ENCODE measurements at places on chromosomes 1 and 21. TPM values are rescaled to one million over a fixed set of nuclear protein-coding genes. Genes with fewer than 3 reads are reported as not detected.

DNA sequence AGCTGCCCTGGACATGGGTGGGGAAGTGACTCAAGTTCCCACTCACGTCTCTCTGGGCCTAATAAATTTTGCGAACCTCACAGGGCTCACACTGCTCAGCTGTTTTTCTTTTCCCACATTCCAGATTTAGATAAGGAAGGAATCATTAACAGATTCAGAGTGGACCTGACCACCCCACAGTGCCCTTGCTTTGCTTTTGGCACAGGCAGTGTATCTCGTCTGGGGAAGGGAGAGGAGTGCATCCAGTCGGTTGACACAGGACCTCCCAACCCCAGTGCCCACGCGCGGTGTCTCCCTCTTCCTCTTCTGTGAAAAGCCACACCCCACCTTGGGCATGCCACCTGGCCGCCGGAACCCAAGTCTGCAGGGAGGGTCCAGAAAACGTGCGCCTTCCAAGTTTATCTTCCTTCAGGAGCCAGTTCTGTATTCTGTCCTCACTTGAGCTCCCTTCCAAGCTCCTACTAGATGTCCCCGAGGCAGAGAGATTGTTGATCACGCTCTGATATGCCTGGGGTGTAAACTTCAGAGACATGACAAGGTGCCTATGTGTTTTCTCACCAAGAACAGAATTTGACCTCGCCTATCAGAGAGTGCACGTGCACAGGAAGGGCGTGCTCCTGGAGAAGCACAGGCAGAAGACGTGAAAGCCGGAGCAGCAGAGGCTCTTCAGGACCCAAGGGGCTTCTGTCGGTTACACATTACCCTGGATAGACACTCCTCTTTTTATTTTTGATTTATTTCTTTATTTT lies 9.5 kb upstream of the SLC2A5 start:
- DNase-seq, result no peak
- H3K36me3 ChIP-seq, result no peaks in the 10 kb centered on the region
- peaks cover 15% of the 10 kb centered on the region for H3K4me1 ChIP-seq
- H3K4me3 ChIP-seq, result no peak overlapping the region

DNA sequence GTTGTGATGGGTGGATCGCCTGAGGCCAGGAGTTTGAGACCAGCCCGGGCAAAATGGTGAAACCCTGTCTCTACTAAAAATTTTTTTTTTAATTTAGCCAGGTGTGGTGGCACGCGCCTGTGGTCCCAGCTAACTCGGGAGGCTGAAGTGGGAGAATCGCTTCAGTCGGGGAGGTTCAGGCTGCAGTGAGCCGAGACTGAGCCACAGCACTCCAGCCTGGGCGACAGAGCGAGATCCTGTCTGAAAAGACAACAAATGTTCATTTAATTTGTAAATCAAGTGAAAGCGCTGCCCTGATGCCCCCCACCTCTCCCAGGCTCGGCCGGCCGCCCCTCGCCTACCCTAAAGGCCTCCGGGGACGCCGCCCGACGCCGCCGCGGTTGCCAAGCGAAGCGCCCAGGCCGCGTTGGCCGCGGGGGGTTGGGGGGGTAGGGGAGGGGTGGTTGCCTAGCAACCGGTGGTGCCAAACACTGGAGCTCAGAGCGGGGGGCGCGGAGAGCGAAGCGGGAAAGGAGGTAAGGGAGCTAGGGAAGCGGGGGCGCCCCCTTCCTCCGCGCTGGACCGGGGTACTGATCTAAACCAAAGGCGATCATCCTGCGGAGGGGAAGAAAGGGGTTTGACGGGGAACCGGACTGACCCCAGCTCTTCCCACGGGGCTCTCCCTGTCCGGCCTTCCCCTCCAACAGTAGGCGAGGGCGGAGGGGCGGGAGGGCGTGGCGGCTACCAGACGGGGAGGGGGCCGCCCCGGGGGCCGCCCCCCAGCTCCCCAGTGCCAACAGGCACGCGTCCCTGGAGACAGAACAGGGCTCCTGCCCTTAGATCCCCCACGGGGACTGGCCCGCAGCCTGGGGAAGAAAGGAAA lies at the start of gene TEKT2:
Gene TEKT2 (plus strand): TSS at position 460 of the 862 bp plus-strand sequence. CDS start 828 bp downstream, outside the sequence.
- no peaks in the 10 kb centered on the region for H3K27me3 ChIP-seq
- no peak for DNase-seq
- no peak within 1 kb of the TSS for H3K4me3 ChIP-seq
- H3K36me3 ChIP-seq, result no peaks in the 10 kb centered on the region
- no peak within 1 kb of the TSS for H3K27ac ChIP-seq
- peaks cover 6% of the 10 kb centered on the region for H3K4me1 ChIP-seq

The S100A7 gene
- not detected for total RNA-seq

- no peaks in the 10 kb centered on the region for H3K27me3 ChIP-seq
- no peaks in the 10 kb centered on the region for H3K4me1 ChIP-seq
- DNase-seq, result no peak
- no peak overlapping the region for H3K27ac ChIP-seq
- no peaks in the 10 kb centered on the region for H3K36me3 ChIP-seq
- H3K4me3 ChIP-seq, result no peak overlapping the region
Observed at GRCh38 chr21:20030390-20030789, 967.8 kb upstream of the NCAM2 start.

DNA sequence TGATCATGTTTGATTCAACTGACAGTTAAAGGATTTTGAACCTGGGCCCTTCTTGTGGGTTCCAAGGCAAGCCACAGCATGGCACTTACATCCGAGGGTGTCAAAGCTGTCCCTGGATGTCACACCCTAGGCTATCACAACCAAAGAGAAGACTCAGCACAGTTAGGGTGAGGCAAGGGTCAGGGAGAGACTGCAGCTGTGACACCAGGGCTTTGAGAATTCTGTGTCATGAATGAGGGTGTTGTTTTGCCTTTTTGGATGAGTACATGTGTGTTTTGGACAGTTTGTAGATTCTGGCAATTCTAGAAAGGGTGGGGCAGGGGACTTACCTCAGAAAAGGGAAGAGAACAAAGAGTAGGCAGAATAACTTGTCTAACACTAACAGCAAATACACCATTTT lies 37.8 kb upstream of the ZNF326 start:
- DNase-seq, result peak; percentile 24
- no peak overlapping the region for H3K4me3 ChIP-seq
- H3K27me3 ChIP-seq, result no peaks in the 10 kb centered on the region
- peaks cover 12% of the 10 kb centered on the region for H3K4me1 ChIP-seq
- no peak overlapping the region for H3K27ac ChIP-seq
- H3K36me3 ChIP-seq, result no peaks in the 10 kb centered on the region

The TMIGD3 gene
- not detected for total RNA-seq

DNA sequence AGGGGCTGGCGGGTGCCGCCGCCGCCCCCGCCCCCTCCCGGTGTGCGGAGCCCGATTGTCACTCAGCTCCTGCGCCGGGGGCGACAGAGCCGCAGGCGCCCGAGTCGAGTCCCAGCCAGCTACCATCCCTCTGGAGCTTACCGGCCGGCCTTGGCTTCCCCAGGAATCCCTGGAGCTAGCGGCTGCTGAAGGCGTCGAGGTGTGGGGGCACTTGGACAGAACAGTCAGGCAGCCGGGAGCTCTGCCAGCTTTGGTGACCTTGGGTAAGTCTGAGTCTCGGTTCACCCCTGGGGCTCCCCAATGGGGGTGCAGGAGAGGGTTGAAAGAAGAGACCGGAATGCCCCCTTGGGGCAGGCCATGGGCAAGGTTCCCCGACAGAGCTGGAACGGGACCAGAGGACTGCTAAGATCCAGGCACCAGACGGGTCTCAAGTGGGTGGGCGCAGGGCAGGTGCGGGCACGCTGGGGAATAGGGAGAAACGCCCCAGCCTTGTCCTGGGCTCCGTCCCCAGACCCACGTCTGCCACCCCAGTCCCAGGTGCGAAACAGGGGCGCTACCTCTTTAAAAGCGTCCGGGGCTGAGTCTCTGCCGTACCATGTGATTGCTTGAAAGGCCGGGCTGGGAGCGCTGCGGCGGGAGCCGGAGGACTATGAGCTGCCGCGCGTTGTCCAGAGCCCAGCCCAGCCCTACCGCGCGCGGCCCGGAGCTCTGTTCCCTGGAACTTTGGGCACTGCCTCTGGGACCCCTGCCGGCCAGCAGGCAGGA lies at the start of gene ADORA1:
Gene ADORA1 (plus strand): TSS at position 61 of the 765 bp plus-strand sequence. CDS start 1,116 bp downstream, outside the sequence.
- H3K4me1 ChIP-seq, result no peaks in the 10 kb centered on the region
- no peak within 1 kb of the TSS for H3K27ac ChIP-seq
- peaks cover 19% of the 10 kb centered on the region for H3K27me3 ChIP-seq
- H3K36me3 ChIP-seq, result no peaks in the 10 kb centered on the region

The GPR37L1 gene
- total RNA-seq, result not detected

The DNASE2B gene
- total RNA-seq, result not detected

GRCh38 chr1:5758000-5758858 lies 234.0 kb downstream of the NPHP4 start:
- H3K27ac ChIP-seq, result no peak overlapping the region
- no peaks in the 10 kb centered on the region for H3K36me3 ChIP-seq
- no peaks in the 10 kb centered on the region for H3K4me1 ChIP-seq
- DNase-seq, result no peak
- H3K4me3 ChIP-seq, result no peak overlapping the region

- no peak overlapping the region for H3K27ac ChIP-seq
- DNase-seq, result no peak
- H3K27me3 ChIP-seq, result no peaks in the 10 kb centered on the region
- H3K4me1 ChIP-seq, result no peaks in the 10 kb centered on the region
Observed at GRCh38 chr1:63877816-63878215, 104.0 kb downstream of the ROR1 start.

DNA sequence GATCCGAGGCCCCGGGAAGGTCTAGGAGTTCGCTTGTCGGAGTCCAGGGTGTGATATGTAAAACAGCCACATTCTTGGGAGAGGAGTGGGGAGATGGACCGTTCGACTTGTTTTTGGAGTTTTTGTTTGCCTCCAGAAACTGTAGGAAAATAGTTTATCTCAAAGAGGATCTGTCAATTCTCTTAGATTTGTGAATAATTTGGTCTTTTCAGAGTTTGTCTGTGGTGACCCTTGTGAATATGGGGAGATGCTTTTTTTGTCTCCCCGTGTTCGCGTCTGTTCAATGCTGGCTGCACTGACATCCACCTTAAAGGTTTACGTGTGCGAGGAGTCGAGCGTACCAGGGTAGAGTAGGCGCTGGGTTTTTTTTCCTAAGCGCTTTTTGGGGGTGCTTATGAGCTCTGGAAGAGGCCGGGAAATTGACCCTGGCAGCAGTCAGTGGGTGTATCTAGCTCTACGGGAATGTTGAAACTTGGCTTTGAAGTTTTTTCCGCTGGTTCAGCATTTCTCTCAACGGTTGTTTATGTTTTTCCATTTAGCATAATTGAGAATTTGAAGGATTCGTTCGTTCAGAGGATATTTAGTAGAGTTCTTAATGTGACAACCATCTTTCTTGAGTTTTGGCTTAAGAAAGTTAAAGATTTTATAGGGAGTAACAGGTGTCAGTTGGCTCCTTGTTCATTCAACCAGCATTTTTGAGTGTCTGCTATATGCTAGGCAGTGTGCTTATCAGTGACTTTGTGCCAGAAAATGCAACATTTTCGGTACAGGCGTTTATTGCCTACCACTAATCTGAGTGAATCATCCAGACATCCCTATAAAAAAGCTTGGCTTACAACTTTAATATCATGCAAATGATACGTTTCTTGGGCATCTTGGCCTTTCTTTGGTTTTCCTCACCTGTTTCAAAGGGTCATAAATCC lies 1.2 kb downstream of the SZRD1 start:
- no peak for DNase-seq
- no peaks in the 10 kb centered on the region for H3K27me3 ChIP-seq
- peak overlapping the region; percentile 85 for H3K4me3 ChIP-seq
- no peaks in the 10 kb centered on the region for H3K36me3 ChIP-seq
- H3K27ac ChIP-seq, result peak overlapping the region; percentile 99

The ALX3 gene
- total RNA-seq, result not detected

GRCh38 chr1:145720878-145721671 lies 1.8 kb downstream of the CD160 start:
- no peaks in the 10 kb centered on the region for H3K36me3 ChIP-seq
- H3K4me1 ChIP-seq, result peaks cover 8% of the 10 kb centered on the region
- H3K27ac ChIP-seq, result no peak overlapping the region
- no peaks in the 10 kb centered on the region for H3K27me3 ChIP-seq

GRCh38 chr1:53285969-53286760 lies 41.7 kb downstream of the LRP8 start:
- peaks cover 3% of the 10 kb centered on the region for H3K4me1 ChIP-seq
- H3K36me3 ChIP-seq, result no peaks in the 10 kb centered on the region
- H3K4me3 ChIP-seq, result no peak overlapping the region
- no peaks in the 10 kb centered on the region for H3K27me3 ChIP-seq

DNA sequence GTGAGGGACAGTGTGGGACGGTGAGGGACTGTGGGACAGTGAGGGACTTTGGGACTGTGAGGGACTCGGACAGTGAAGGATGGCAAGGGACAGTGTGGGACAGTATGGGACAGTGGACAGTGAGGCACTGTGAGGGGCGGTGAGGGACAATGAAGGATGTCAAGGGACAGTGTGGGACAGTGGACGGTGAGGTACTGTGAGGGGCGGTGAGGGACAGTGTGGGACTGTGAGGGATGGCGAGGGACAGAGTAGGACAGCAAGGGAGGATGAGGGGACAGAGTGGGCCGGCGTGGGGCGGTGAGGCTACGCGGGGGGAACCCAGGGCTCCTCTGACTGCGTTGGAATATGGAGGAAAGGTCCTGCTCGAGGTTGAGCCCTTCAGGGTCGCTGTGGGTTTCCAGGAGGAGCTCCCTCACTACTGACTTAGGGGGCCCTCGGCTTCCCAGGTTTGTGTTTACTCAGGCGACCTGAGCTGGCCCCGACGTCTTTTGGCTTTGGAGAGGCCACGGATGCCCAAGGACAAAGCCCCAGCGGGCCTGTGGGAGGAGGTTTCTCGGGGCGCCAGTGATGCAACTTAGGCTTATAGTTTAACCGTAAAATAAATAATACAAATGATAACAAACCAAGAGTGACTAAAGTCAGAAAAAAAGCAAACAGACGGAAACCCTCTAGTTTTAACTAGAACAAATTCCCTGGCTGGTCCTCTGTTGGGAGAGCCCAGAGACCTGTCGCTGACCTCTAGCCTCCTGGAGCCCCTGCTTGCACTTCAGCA lies 1.1 kb upstream of the ERRFI1 start:
- no peaks in the 10 kb centered on the region for H3K36me3 ChIP-seq
- H3K4me3 ChIP-seq, result no peak overlapping the region
- no peak for DNase-seq
- H3K27me3 ChIP-seq, result peaks cover 6% of the 10 kb centered on the region

GRCh38 chr21:17003763-17004373 lies 509.0 kb upstream of the CXADR start:
- H3K4me1 ChIP-seq, result no peaks in the 10 kb centered on the region
- H3K36me3 ChIP-seq, result no peaks in the 10 kb centered on the region
- H3K27me3 ChIP-seq, result no peaks in the 10 kb centered on the region
- no peak overlapping the region for H3K4me3 ChIP-seq
- no peak for DNase-seq

- no peak for DNase-seq
- H3K27ac ChIP-seq, result no peak overlapping the region
- H3K36me3 ChIP-seq, result peaks cover 7% of the 10 kb centered on the region
- peaks cover 29% of the 10 kb centered on the region for H3K4me1 ChIP-seq
- H3K4me3 ChIP-seq, result no peak overlapping the region
Observed at GRCh38 chr1:207794861-207795260, 43.0 kb downstream of the CD46 start.

DNA sequence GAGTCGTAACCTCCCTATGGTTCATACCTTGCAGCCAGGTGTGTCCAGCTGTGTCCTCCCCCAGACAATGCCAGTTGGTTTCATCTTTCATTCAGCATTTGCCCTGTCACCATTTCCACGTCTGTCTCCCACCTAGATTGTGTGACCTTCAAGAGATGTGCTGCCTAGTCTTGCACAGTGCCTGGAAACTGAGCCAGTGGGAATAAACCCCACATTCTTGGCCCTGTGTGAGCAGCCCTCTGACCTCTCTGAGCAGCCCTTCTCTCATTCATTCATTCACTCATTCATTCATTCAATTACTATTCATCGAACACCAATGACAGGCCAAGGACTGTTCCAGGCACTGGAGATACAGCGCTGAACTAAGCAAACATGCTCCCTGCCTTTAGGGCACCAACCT lies 115.7 kb downstream of the GRIK3 start:
- no peak overlapping the region for H3K4me3 ChIP-seq
- H3K4me1 ChIP-seq, result no peaks in the 10 kb centered on the region
- no peak overlapping the region for H3K27ac ChIP-seq
- H3K27me3 ChIP-seq, result no peaks in the 10 kb centered on the region

Measured in CD4-positive, alpha-beta memory T cell (primary cell).